ENCODE measurements at places on chromosomes 13 and 19. TPM values are rescaled to one million over a fixed set of nuclear protein-coding genes. Genes with fewer than 3 reads are reported as not detected.

DNA sequence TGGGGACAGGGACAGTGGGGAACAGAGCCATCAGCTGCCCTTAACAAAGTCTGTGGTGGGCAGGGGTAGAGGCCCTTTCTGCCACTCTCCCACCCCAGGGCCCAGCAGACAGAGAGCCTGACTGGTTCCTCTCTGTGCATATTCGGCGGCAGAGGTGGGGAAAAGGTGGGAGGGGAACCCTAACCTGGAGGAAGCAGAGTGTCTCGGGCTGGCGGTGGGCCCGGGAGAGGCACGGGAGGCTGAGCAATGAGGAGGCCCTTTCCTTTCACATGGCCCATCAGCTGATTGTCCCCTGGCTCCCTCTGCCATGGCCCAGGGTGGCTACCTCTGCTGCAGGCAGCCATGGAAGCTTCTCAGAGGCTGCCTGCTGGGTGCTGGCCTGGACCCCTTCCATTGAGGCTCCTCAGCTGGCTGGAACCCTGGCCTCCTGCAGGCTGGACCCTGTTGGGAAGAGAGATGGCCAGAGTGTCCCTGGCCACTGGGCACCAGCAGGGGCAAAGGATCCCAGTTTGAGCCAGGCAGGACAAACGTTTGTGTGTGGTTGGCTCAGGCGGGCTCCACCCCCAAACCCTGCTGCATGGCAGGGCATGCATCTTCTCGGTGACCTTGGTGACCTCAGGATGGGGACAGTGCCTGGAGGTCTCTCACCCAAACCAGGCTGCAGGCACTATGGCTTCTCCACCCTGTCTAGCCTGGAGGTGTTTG, 202.8 kb upstream of the ZNF536 start:
- H3K27me3 ChIP-seq = no peaks in the 10 kb centered on the region

DNA sequence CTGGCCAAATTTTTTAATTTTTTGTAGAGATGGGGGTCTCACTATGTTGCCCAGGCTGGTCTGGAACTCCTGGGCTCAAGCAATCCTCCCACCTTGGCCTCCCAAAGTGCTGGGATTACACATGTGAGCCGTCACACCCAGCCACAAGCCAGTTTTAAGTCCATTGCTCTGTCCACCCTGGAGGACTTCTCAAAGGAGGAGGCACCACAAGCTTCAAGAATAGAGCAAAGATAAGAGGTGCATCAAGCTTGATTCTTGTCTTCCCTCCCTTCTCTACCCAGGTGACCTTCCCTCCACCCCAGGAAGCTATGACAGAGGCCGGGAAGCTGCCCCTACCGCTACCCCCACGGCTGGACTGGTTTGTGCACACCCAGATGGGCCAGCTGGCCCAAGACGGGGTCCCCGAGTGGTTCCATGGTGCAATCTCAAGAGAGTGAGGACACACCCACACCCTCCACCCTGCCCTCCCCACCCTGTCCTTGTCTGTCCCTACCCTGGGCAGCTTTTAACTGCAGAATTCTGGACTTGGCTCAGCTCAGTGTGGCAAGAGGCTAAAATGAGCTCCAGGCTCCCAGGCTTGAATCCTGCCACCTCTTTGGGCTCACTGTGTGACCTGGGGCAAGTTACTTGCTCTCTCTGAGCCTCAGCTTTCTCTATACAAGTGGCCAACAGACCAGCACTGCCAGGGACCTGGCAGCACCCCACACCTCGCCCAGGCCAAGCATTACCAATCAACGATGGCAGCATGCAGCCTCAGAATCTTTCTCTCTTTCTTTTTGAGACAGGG, 5.2 kb downstream of the HSH2D start:
- no peak for DNase-seq
- H3K4me3 ChIP-seq = no peak overlapping the region
- H3K4me1 ChIP-seq = peaks cover 4% of the 10 kb centered on the region
- peak overlapping the region; percentile 33 for H3K27ac ChIP-seq
- H3K27me3 ChIP-seq = peaks cover under 1% of the 10 kb centered on the region

The PSPC1 gene
- 40.5 TPM for total RNA-seq

DNA sequence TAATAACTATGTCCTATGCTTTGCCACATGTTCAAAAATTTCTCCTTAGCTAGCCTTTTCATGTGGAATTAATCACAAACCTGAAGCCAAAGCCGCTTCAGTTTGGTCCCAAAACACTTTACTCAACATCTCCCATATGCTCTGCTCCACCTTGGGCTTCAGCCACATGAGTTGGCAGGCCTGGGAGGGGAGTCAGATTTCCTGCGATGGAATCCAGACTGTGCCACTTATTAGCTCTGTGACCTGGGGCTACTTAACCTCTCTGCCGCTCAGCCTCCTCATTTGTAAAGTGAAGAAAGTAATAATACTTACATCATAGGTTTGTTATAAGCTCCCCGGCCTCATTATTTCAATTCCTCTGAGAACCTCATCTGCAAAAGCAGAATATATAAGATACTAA, 272.0 kb downstream of the LMO7 start:
- H3K27me3 ChIP-seq = no peaks in the 10 kb centered on the region
- no peak overlapping the region for H3K4me3 ChIP-seq
- DNase-seq = no peak
- H3K27ac ChIP-seq = no peak overlapping the region
- H3K4me1 ChIP-seq = no peaks in the 10 kb centered on the region

DNA sequence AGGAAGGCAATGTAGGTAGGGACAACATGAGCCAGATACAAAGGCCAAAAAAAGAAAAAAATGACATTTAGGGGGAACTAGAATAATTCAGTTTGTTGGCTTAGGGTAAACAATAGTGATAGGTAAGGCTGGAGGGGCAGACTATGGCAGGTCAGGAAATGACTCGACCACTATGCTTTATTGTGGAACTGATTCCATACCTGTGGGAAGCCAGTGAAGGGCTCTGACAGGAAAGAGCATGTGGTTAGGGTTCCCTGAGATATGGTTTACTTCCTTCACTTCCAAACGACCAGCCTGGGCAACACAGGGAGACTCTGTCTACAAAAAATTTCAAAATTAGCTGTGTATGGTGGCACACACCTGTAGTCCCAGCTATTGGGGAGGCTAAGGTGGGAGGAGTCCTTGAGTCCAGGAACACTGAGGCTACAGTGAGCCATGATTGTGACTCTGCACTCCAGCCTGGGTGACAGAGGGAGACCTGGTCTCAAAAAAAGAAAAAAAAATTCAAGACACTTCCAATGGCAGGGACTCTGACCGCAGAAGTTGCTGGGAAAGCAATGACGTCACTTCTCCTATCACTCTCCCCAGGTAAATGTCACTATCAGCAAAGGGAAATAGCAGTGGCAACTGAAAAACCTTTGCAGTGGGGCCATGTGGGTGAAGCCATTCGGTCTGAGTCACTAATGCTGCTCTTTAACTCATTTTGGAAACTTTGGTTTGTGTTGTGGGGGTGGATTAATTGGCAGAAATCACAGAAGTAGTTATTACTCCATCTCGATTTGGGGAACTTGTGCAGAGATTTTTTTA, 192.8 kb upstream of the TSC22D1 start:
- DNase-seq = no peak
- H3K4me1 ChIP-seq = peaks cover 10% of the 10 kb centered on the region
- H3K27me3 ChIP-seq = no peaks in the 10 kb centered on the region
- H3K36me3 ChIP-seq = no peaks in the 10 kb centered on the region
- no peak overlapping the region for H3K27ac ChIP-seq
